ENCODE measurements at places on chromosomes 1 and 21. TPM values are rescaled to one million over a fixed set of nuclear protein-coding genes. Genes with fewer than 3 reads are reported as not detected.

DNA sequence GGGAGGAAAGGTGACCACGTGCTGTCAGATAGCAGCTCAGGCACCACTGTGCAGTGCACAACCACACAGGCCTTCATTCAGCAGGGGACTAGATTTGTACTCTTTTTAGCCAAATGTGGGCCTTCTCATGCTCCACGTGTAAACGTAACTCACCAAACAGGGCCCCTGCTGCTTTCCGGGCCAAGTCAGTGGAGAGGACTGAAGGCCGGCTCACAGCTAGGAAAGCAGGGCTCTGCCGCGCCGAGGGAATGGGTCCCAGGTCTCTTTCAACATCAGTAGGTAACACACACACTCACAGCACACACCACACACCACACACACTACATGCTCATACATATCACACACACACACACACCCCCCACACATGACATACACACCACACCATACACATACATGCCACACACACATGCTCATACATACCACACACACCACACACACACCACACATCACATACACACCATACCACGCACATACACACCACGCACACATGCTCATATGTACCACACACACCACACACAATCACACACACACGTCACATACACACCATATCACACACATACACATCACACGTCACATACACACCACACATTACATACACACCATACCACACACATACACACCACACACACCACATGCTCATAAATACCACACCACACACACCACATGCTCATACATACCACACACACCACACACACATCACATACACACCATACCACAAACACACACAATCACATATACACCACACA lies 124.0 kb upstream of the ERG start:
- peak; percentile 28 for DNase-seq

TNFAIP8L2 gene
- 15.8 TPM for total RNA-seq

DNA sequence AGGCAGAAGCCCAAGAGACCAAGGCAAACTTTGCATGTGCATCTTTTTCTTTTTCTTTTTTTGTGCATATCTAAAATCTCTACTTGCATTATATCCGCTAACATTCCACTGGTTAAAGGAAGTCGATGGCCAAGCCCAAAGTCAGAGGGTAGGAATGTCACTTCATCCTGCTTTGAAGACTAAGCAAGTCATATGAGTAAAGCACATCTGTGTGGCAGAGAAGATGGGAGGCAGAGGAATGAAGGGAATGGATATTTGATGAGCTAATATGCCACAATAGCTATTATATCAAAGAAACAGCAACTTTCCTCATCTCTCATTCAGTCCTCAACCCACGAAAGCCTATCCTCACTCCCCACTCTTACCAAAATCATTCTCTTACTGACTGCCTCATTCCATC lies 59.3 kb downstream of the RNF220 start:
- no peak for DNase-seq

DNA sequence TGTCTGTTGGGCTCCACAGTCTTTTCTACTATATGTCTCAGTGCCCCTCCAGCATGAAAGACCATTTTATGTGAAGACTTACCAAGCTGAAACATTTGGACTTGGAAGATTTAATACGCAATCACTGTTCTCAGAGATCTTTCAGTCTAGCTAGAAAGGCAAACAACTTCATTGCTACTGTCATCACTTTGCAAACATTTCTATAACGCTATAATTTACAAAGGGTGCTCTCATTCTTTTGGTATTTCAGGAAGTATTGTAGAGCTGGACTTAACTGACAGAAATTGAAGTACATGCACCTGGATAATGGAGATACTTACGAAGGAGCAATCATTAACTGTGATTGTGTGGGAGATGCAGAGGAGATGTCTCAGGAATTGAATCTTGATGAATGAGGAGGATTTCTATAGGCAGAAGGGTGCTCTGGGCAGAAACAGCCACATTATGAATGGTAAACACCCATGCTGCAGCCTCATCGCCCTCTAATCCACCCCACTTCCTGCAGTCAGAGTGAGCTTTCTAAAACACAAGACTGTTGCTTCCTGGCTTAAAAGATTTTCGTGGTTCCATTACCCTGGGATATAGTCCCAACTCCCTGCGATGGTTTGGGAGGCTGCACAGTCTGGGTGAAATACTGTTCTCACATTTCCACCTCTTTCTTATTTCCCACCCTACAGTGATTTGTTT lies 75.1 kb upstream of the GNG12 start:
- no peak for DNase-seq

TSACC gene
- 4.2 TPM for total RNA-seq

DNA sequence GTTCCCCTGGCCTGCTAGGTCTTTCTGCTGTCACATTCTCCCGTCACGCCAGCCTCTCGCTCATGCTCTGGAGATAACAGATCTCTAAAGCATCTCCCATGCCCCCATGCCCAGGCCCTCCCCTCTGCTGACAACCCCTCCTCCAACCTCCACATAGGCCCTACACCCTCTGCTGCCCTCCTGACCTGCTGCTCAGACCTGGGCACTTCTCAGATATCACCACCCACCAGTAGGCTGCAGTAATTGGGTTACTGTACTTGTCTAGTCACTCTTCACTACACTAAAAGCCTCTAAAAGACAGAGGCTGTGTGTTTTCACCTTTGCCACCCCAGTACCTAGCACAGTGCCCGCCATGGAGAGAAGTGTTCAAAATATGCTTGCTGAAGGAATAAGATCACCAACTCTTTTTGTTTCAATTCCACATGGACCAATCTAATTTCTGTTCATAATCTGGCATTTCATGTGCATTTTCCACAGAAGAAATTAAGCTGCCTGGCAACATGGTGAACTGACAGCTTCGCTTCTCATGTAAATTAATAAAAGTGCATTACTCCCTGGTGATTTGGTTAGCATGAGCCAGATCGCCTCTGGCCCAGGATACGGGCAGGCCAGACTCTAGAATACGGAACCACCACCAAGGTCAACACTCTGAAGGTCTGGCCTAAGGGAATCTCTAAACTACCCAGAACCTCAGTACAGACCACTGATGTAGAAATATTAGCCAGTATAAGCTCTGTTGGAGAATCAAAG lies 20.7 kb downstream of the LBR start:
- DNase-seq: no peak

DNA sequence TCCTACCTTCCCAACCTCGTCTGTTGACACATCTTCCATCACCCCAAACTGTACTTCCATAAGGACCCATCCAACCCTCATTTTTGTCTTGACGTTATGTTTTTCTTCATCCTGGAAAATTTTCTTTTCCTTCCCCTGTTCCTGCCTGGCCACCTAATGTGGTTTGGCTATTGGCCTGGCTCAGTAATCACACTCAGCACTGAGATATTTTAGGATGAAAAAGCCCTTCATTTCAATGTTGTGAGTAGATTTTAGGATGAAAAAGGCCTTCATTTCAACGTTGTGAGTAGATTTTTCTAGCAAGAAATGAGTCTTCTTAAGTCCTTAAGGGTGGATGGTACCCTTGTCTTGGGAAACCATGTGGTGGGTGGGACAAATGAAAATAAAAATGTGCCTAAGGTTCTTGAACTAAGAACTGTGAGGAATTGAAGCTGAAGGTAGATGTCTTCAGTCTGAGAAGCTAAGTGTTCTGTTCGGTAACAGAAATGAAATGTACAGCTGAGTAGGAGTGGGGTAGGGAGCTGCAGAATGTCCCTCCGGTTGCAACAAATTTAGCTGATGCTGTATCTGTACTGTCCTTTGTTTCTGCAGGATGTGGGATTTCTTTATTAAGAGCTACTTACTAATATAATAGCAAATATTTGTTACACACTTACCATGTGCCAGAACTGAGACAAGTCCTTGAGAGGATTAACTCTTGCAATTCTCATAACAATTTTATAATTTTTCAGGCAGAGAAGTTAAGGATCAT lies 36.1 kb downstream of the DNTTIP2 start:
- no peak for DNase-seq

SLAMF6 gene
- total RNA-seq: 10.7 TPM

All from upper lobe of left lung (tissue), 6 donors.